Kidney glomerular epithelial cell (primary cell): ENCODE measurements at places on chromosomes 16 and 17.
A peak's percentile ranks its signal among the peaks of the same experiment; 100 is the strongest.

- no peak for DNase-seq
Observed at GRCh38 chr17:8966926-8967325, 1.4 kb upstream of the PIK3R5 start.

DNA sequence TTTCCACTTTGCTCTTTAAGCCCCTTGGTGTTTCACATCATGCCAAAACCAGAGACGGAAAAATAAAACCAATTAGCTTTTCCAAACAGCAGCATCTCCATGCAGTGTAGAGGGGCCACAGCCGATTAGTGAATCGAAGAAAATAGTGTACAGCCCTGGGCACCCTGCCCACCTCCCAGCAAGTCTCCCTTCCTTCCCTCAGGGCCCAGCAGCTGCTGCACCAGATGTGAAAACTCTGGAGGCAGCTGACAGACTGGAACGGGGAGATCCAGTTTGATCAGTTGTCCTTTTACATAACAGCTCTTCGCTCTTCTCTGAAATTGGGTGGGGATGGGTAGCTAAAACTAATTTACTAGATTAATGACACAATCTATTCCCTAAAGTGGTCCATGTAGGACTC, 19.3 kb downstream of the TMEM11 start:
- no peak for DNase-seq

GRCh38 chr16:10256784-10257641, 74.8 kb upstream of the GRIN2A start:
- peak; percentile 13 for DNase-seq

GRCh38 chr17:68710976-68711375, 109.8 kb upstream of the FAM20A start:
- no peak for DNase-seq

- no peak for DNase-seq
Observed at GRCh38 chr17:72743037-72743467, 349.4 kb downstream of the SLC39A11 start.

DNA sequence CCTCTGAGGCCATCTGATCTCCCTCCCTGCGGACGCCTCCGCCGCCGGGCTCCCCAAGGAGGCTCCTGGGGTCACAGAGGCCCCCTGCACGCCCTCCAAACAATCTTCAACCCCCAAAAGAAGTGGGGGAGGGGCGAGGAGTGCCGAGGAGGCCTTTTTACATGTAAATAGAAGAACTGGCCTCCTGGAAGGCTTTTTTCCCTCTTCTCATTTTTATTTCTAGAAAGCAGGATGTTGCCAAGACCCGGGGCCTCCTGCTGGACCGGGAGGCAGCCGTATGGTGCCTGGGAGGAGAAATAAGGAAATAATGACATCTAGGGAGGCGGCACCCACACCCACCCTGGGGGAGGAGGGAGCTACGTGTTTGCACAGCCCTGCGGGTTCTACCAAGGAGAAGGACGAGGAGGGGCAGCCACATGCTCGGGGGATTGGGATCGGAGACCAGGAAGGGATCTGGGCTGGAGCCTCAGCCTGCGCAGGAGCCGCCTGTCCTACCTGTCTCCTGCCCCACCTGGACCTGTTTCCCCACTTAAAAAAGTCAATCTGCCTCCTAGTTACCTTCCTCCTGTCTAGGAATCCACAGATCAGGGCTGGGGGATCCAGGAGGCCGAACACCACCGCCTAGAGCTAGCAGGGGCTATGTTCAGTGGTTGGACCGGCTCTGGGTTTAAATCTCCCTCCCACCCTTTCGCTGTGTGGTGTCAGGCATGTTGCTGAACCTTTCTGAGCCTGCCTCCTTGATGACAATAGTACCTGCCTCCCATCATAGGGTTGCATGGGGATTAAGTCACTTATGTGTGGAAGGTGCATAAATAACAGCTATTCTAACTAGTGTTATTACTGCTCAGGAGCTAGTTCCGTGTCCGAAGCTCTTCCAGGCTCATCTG, 175.7 kb upstream of the GSE1 start:
- no peak for DNase-seq

GRCh38 chr16:75025761-75026160, 26.9 kb downstream of the ZNRF1 start:
- no peak for DNase-seq

GRCh38 chr16:22356930-22357634, 17.3 kb downstream of the CDR2 start:
- no peak for DNase-seq

GRCh38 chr16:84804326-84804725, 15.5 kb upstream of the CRISPLD2 start:
- DNase-seq: no peak

- DNase-seq: no peak
Observed at GRCh38 chr16:30131869-30132475, 9.0 kb upstream of the MAPK3 start.

DNA sequence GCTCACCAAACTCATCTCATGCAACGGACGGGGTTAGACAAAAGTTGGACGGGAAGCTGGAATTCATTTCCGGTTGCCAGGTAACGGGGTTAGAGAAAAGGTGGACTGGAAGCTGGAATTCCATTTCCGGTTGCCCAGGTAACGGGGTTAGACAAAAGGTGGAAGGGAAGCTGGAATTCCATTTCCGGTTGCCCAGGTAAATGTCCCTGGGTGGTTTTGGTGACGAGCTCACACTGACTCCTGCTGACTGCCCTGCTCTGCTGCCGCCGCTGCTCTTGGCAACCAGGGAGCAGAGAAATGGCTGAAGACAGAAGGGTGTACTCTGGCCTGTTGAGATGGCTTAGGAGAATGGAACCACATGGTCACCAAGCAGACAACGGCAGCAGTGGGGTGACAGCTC, 170.3 kb upstream of the RPH3AL start:
- DNase-seq: no peak

DNA sequence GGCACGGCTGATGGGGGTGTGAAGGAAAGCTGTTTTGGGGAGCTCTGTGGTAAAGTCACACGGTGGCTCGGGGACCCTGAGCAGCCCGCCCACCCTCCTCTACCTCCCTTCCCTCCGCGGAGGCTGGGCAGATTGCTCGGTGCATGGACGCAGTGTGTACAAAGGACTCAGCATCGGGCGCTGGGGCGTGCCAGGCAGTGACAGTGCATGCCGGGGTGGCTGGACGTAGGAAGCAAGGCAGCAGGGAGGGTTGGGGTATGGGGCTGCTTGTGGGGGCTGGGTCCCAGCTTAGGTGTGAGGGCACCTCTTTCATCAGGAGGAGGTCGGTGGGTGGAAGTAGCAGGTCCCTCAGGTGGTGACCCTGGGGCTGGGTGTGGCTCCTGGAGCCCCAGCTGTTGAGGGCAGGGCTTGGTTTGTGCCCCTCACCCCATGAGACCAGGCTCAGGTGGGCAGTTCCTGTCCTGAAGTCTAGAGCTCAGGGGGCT, 159.9 kb upstream of the GSE1 start:
- DNase-seq: no peak

GRCh38 chr16:28136751-28137434, 73.4 kb upstream of the GSG1L start:
- DNase-seq: no peak

GRCh38 chr16:54585094-54585997, 298.8 kb upstream of the IRX3 start:
- no peak for DNase-seq

- DNase-seq: no peak
Observed at GRCh38 chr17:63262751-63263476, 183.2 kb downstream of the CYB561 start.

DNA sequence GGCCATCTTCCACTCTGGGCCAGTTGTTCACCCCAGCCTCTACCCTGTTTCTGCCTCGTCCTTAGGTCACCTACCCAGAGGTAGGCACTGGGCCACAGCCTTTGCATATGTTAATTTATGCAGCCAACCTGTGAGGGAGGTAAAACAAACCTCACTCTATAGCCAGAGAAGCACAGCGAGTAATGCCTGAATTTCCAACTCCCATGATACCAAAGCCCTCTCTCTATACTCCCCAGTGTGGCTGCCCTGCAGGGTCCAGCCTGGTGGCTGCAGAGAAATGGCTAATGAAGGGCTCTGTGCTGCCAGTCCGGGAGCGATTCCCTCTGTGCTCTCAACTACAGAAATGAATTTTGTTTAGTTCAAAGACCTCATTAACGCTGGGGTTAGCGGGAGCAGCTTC, 397.0 kb upstream of the CCL2 start:
- DNase-seq: no peak

- DNase-seq: no peak
Observed at GRCh38 chr16:76235426-76235825, 41.8 kb upstream of the CNTNAP4 start.

GRCh38 chr17:72884066-72884465, 208.4 kb downstream of the SLC39A11 start:
- DNase-seq: no peak

DNA sequence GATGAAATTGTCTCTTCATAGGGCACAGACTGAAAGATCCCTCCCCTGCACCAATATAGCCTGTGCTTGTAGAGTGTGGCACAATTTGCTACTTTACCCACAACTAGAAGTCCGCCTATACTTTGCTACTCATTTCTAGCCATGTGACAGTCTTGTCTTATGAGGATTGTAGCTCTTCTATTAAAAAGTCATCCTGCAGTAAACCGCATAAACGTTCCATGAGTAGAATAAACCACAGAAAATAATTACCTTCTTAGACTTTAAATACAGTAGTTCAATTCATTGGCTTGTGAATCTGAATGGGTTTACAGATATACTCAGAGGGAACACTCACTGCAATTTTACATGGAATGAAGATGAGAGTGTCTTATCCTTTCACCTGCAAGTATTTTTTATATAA, 4.4 kb downstream of the KRT27 start:
- no peak for DNase-seq

DNA sequence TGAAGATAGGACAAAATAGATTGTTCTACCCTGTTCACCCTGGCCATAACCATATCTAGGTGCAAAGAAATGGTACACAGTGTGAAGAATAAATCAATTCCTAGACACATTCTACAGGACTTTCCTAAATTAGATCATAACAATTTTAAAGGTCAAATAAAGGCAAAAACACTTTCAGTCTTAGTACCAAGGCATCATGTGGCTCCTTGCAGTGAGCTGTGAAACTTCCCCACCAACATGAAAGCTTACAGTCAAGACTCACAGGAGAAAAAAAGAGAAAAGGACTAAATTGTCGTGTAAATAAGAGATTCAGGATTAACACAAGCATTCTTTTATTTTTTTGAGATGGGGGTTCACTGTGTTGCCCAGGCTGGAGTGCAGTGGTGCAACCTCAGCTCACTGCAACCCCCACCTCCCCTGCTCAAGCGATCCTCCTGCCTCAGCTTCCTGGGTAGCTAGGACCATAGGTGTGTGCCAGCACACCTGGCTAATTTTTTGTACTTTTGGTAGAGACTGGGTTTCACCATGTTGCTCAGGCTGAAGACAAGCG, 14.2 kb downstream of the NSMCE1 start:
- DNase-seq: no peak

DNA sequence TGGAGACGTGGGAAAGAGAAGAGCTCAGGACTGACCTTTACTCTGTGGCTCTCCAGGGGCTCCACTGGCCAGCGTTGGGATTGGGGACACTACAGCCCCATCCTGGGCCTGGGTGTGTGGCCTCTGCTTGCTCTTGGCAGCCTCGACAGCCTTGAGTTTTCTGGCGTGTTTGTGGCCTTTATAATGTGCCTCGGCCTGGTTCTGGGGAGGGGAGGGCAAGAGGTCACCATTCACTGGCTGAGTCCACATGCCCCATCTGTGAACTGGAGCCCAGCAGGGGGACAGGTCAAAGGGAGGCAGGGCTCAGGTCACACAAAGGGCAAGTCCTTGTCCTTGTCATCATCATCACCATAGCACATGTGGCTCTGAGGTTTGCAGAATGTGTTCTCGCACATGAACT, 11.7 kb downstream of the NKIRAS2 start:
- no peak for DNase-seq

DNA sequence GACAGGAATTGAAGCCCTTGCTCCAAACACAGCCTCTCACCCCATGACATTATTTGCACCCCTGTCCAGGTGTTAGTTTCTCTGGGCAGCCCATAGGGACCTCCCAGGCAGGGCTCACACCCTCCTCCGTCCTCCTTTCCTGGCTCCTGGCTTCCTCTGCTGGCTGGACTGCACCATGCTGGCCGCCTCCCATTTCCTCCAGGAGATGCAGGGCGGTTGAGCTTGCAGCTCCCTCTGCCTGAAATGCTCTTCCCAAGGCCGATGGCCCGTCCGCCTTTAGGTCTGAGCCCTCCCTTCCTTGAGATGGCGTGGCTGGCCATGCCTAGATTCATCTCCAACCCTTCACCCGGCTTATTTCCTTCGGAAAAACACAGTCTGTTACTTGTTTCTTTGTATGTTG, 334.8 kb downstream of the SNX29 start:
- no peak for DNase-seq

DNA sequence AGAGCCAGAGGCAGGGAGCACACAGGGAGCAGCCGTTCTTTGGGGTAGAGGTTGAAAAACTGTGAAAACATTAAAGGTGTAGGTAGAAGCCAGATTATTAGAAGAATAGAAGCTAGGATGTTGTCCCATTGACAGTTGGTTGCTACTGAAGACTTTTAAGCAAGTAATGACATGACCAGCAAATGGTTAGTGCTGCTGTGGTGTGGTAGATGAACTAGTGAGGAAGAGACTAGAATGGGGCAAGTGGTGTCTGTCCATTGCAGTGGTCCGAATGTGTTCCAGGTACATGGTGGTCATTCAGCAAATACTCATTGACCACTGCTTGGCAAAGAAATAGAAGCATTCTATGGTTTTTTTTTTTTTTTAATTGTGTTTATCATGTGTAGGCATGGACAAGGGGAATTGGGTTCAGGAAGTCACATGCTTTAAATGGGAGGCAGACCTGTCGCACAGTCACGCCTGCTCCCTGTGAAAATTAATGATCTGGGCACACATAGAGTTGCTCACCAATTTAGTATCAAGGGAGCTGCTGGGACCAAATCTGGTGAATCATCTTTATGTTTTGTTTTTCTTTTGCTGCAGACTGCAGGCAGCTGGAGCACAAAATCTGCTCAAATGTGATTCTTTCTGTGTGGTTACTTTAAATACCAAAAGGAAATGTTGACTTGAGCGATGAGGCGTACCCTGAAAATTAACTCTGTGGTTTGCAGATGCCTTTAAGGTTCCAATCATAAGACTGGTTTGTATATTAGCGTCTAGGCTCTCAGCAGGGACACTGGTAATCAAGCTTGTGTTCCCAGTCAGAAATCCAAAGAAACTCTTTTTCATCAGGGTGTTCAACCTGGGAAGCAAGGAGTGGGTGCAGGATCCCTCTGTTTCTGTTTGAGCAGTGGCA, 30.7 kb downstream of the YPEL2 start:
- DNase-seq: peak; percentile 95

GRCh38 chr17:76018801-76019200, 8.3 kb downstream of the EVPL start:
- no peak for DNase-seq

GRCh38 chr17:78781104-78781892, 775 bp downstream of the CYTH1 start:
- no peak for DNase-seq
